ENCODE measurements at places on chromosomes 11 and 22.

DNA sequence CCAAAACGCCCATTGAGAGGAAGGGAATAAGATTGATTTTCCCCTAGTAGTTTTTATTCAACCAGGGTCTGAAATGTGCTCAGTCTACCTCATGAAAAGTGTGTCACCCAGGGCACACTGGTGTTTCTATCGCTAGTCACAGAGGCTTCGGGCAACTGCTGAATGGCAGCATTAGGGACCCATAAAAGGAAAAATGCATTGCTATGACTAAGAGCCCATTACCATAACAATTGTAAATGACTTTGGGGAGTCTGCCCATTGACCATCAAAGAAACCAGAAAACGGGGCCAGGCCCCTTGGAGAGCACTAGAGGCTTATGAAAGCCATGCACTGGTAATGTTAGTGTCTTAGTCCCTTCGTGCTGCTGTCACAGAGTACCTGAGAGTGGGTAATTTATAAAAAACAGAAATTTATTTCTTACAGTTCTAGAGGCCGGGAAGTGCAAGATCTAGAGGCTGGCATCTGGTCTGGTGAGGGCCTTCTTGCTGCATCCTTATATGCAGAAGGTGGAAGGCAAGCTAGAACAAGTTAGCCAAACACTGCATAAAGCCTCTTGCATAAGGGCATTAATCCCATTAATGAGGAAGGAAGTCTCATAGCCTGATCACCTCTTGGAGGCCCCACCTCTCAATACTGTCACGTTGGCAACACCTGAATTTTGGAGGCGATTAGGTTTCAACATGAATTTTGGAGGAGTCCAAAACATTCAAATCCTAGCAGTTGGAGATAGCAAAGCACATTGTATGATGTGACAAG, 306.7 kb downstream of the ST3GAL4 start:
- no peak overlapping the region for H3K4me3 ChIP-seq
- H3K27ac ChIP-seq, result no peak overlapping the region
- no peak for DNase-seq
- no peaks in the 10 kb centered on the region for H3K36me3 ChIP-seq

DNA sequence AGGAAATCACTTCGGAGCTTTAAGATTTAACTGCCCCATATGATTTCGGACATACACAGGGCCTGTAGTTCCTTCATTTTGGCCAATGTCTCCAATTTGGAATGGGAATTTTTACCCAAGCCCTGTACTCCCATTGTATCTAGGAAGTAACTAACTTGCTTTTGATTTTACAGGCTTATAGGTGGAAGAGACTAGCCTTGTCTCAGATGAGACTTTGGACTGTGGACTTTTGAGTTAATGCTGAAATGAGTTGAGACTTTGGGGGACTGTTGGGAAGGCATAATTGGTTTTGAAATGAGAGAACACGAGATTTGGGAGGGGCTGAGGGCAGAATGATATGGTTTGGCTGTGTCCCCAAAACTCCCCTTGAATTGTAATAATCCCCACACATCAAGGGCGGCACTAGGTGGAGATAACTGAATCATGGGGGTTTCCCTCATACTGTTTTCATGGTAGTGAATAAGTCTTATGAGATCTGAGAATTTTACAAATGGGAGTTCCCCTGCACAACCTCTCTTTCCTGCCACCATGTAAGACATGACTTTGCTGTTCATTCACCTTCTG, 130.5 kb downstream of the LARGE1 start:
- DNase-seq, result no peak
- no peak overlapping the region for H3K4me3 ChIP-seq
- H3K36me3 ChIP-seq, result no peaks in the 10 kb centered on the region

- no peak overlapping the region for H3K4me3 ChIP-seq
- no peak for DNase-seq
- H3K36me3 ChIP-seq, result no peaks in the 10 kb centered on the region
- no peaks in the 10 kb centered on the region for H3K27me3 ChIP-seq
- H3K4me1 ChIP-seq, result no peaks in the 10 kb centered on the region
These were observed 364.9 kb downstream of the FAT3 start for GRCh38 chr11:92589512-92589911.

DNA sequence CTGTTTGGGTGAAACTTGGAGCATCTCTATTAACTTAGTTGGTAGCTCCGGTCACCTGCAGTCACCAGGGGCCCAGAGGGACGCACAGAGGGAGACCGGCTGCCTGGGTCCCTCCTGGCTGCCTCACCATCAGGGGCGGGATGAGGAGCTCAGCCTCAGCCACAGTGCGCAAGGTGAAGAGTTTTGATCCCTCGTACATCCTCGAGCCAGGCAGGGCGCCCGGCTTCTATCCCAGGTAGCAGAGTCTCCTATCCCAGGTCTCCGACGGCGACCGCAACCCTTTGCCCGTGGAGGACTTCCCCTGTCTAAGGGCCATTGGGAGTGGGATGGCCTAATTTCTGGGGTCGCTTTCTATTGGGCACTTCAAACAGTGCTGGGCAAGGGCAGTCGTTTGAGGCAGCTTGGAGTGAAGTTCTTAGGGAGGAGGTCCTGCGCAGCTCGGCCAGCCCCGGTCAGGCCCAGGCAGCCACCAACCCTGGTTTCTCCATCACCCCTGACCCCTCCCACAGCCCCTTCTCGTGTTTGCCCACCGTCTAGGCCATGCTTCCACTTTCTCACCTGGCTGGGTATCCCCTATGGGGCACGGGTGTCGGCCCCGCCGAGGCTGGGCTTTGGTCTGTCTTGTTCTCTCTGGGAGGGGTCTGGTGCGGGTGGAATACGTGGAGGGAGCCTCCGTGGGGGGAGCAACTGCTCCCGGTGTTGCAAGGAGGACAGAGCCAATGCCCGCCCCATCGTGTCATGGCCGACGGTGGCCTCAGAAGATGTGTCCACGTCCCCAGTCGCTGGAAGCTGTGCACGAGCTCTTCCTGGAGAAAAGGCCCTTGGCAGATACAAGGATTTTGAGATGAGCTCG, 3.6 kb upstream of the MRGPRG start:
- H3K4me1 ChIP-seq, result peaks cover 7% of the 10 kb centered on the region
- DNase-seq, result no peak
- H3K27me3 ChIP-seq, result peaks cover 64% of the 10 kb centered on the region
- H3K36me3 ChIP-seq, result peaks cover 3% of the 10 kb centered on the region

GRCh38 chr11:101127197-101127698, 2.4 kb downstream of the PGR start:
- H3K27me3 ChIP-seq, result peaks cover 21% of the 10 kb centered on the region
- no peak for DNase-seq
- no peak overlapping the region for H3K27ac ChIP-seq
- no peaks in the 10 kb centered on the region for H3K36me3 ChIP-seq
- no peaks in the 10 kb centered on the region for H3K4me1 ChIP-seq
